NCI-H1436 (cell line): ENCODE measurements at places on chromosomes 11 and 22.
A peak's percentile ranks its signal among the peaks of the same experiment; 100 is the strongest.

- DNase-seq = no peak
These were observed 718 bp downstream of the CHKA start for GRCh38 chr11:68120273-68121066.

GRCh38 chr11:67700548-67701262 is 26.3 kb upstream of the ALDH3B2 start:
- DNase-seq = peak; percentile 29

DNA sequence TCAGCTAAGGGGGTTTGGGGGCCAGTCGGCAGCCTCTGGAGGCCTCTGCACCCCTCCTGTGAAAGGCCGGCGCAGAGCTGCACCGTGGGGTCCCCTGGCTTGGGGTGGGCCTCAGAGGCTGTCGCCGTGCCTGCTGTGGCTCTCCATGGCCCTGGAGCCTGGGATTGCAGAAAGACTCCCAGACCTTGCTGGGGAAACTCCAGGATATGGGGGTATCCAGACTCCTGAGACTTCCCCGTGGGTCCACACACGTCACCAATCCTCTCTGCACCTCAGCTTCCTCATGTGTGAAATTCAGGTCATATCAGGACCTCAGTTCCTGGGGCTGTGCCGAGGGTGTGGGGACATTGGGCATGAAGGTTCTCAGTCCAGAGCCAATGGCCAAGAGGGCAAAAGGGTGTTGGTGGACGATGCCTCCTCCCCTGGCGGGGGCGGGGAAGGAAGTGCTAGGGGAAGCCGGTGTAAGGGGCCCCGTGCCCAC is 97.1 kb downstream of the KCNQ1 start:
- DNase-seq = no peak

- DNase-seq = no peak
These were observed 612 bp downstream of the IGF2 start for GRCh38 chr11:2138431-2139122.
